Pons (tissue), 1 donor: ENCODE measurements at places on chromosomes 2 and 18.

DNA sequence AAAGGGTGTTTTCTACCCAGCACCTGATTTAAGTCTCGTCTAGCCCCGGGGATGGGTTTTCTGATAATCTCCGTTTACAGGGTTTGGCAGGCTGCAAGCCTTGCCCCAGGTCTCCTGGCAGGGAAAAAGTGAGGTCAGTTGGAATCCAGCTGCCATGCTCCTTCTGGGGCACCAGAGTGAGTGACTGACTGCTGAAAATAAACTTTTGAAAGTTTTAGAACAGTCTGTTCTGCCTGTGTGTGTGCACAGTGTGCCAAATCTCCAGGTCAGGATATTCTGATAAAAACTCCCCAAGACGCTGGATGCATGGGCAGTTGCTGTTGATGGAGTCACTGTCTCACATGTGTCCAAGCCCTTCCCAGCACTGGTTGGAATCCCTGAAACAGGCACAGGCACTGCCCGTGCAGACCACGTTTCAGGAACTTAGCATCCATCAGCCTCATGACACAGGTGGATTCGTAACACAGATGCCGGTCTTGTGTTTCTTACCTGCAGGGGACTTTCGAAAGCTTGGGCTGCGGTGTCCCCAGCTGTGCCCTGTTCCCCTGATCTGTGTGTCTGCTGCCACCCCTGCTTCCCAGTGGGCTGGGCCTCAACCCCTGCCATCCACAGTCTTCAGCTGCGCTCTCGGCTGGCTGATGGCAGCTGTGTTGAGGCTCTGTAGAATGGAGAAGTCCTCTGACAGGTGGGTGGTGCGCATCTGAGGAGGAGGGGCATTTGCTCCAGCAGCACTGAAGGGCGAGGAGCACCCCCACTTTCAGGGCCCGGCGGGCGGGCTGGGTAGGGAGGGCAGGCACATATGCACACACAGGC lies 65.0 kb downstream of the SH3RF3 start:
- no peak for DNase-seq

GRCh38 chr18:33840212-33840593 lies 262.2 kb downstream of the ASXL3 start:
- no peak for DNase-seq

DNA sequence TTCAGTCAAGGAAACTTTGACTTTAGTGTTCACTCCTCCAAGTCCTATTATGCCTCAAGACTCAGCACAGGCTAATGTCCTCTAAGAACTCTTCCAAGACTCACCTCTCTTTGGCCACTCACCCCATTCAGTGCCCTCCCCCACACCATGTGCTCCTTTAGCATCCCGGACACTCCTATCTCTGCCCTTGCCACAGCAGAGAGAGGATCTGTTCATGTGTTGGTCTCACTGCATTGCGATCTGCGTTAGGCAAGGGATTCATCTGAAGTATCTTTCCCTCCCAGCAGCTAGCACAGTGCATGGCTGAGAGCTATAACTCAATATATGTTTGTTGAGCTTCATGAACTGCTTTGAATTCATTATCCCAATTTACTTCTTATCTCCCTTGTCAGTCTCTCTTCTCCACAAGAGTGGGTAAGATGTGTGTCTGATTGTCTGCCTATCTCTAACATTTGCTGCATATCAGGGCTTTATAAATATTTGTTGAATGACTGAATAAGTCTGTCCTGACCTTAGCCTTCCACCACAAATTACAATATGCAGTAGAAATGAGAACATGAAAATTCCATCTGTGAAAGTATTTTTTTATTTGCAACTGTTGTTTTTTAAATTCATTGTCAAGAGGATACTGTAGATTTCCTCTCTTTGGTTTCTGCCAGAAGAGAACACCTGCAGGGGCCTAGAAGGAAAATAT lies 179.9 kb upstream of the NCKAP5 start:
- no peak for DNase-seq

GRCh38 chr2:227036527-227036926 lies 127.5 kb downstream of the COL4A4 start:
- DNase-seq = no peak

DNA sequence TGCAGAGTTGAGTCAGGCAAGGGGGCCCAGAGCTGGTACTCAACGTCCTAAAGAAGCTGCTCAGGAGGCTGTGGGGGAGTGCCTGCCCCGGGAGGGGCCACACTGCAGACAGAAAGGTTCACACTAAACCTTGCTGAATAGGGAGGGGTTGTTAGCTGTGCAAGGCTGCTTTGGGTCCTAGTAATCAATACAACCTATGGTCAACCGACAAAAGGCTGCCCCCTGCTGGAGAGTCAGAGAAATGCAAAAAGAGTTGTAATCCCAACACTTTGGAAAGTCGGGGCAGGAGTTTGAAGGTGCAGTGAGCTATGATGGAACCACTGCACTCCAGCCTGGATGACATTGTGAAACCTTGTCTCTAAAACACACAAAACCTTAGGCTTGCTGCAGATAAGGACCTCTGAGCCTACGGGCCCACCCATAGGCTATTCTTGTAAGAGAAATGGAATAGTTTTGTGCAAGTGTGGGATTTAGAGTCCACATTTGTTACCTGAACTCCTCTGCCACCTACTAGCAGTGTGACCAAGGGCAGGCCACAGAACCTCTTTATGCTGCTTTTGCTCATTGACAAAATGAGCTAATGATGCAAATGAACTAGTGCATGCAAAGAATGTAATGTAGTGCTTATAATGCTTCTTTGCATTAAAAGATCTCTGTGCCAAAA lies 81.5 kb downstream of the PRPF40A start:
- peak; percentile 69 for DNase-seq

DNA sequence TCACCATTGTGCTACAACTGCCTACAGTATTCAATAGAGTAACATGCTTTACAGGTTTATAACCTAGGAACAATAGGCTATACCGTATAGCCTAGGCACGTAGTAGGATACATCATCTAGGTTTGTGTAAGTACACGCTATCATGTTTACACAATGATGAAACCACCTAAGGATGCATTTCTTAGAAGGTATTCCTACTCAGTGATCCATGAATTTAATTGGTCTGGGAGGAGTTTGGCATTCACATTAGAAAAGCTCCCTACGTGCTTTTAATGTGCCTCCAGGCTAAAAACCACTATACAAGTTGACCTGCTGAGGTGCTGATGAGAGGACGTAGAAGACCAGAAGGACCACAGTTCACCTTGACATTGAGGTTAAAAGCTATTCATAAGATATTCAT lies 154.5 kb upstream of the LRRTM1 start:
- DNase-seq = no peak

- no peak for DNase-seq
Measured at GRCh38 chr2:96325884-96326255, 753 bp downstream of the ITPRIPL1 start.

DNA sequence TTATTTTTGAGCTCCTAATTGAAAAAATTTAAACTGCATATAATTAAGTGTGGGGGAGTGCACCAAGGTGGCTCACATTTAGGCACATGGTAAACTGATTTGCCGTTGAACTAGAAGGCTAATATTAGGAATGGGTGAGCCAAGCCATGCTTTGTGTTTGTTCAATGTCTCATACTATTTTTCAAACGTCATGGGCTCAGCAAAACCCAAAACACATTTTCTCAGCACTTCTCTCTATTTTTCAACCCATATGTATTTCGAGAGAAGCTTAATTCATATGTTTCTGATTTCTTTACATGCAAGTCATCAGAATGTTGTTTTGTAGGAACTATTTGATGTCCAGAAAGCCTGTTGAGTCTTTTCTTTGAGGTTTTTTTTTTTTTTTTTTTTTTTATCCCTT lies 291.2 kb downstream of the TCF4 start:
- no peak for DNase-seq

DNA sequence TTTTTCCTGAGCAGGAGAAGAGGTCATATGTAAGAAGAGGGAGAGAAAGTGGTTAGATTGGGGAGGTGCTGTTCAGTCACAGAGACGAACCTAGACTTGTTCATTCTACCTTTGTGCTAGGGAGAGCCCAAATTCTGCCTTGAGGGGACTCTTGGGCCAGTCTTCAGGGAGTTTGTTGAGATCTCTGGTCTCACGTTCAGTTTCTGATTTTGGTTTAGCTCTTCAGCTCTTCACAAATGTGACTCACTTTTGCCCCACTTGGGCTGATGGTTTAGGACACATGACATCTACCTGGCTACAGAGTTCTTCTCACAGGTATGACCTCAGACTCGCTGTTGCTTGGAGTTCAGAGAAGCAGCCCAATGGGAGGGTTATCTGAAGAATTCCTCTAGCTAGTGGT lies 49.2 kb upstream of the DARS1 start:
- no peak for DNase-seq

DNA sequence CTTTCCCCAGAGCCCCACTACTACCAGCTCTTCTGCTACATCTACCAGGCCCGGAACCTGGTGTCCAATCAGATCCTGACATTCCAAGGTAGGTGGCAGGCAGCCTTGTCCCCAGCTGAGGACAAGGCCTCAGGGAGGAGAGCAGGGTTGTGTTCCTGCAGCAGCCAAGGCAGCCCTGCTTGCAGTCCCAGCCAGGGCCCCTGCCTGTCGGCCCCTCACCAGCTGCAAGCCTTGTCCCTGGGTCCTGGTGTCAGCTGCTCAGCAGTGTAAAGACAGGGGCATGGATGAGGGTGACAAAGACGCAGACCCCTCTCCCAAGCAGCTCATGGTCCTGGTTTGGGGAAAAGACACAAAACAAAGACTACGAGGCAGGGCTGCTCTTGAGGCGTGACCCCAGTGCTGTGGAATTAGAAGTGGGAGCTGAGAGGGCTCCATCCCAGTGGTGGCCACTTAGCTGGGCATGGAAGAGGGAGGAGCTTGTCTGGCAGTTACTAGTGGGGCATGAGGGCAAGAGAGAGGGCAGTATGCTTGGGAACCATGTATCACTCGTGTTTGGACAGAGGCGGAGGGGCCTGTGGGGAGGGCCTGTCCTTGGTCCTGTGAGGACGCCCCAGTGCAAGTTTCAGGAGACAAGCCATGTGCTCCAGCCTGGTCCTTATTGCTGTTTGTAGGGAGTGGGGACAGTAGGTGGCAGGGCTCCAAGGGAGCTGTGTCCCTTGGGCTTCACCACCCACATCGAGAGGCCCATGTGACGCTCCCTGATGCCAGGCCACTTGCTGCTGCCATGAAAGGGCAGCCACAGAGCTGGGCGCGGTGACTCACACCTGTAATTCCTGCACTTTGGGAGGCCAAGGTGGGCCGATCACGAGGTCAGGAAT lies 47.5 kb downstream of the LMAN2L start:
- DNase-seq = no peak

- peak; percentile 5 for DNase-seq
Measured at GRCh38 chr18:24427484-24427883, 1.0 kb downstream of the IMPACT start.

- no peak for DNase-seq
Measured at GRCh38 chr2:72619626-72620025, 206.2 kb downstream of the EXOC6B start.

DNA sequence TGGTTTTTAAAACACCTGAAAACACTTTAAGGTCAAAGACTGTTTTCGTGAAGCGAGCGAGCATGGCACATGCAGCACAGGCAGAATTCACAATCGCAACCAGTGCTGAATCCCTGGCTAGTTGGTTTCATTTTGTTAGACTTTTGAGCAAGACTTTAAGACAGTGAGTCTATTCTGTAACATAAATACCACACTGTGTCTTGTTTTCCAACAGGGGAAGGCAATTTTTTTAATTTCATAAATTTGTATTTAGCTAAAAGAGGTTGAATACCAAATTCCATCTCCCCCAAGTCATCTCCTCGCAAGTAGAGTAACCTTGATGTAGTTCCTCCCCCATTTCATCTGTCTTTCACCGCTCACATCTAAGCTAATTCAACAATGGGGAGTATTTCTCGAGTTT lies 1.4 kb downstream of the CERKL start:
- no peak for DNase-seq

GRCh38 chr2:33209976-33210375 lies 263.2 kb downstream of the LTBP1 start:
- no peak for DNase-seq

GRCh38 chr2:233059797-233060500 lies at the start of gene INPP5D:
Gene INPP5D (plus strand): TSS chr2:233060342. CDS start chr2:233060479, 137 bp downstream.
- DNase-seq = peak; percentile 74

GRCh38 chr18:40687399-40687798 lies 1267.6 kb upstream of the PIK3C3 start:
- no peak for DNase-seq

DNA sequence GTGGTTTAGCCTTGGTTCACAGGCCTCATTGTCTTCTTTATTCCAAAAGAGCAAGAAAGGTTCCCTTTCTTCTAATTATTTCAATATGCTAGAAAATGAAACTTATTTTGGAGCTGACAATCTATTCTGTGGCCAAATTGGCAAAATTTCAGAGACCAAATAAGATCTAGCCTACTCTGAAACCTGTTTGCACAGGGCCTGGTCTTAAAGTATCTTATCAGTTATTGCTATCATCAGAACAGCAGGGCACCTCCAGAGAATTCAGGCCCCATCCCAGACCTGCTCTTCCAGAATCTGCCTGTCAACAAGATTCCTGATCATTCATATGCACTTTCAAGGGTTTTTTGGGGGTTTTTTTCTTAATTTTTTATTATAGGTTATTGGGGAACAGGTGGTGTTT lies 198.7 kb downstream of the ANAPC1 start:
- no peak for DNase-seq

GRCh38 chr18:49859021-49859359 lies 45.7 kb upstream of the ACAA2 start:
- DNase-seq = no peak

GRCh38 chr18:57423821-57424220 lies 11.4 kb upstream of the ONECUT2 start:
- no peak for DNase-seq

GRCh38 chr2:142824756-142825155 lies 52.7 kb upstream of the KYNU start:
- no peak for DNase-seq
